KBM-7 (cell line): ENCODE measurements at places on chromosomes 1 and 21.
A peak's percentile ranks its signal among the peaks of the same experiment; 100 is the strongest.

DNA sequence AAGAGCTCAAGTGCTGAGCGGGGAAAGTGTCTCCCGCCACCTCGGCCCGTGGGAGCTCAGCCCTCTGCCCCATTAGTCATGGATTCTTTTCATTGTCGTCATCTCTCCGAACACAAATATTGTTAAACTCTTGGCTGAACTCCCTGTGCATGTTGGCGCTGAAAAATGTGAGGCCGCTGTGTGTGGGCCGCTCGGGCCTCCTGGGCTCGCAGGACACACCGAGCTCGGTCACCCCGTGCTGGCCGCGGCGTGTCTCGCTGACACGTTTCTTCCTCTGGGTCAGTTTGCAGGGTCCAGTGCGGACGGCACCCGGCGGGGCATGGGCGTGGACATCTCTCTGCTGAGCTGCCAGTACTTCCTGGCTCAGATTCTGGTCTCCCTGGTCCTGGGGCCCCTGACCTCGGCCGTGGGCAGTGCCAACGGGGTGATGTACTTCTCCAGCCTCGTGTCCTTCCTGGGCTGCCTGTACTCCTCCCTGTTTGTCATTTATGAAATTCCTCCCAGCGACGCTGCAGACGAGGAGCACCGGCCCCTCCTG is 25.6 kb downstream of the SLC45A1 start:
- DNase-seq = no peak

- no peak for DNase-seq
These were observed 85.7 kb downstream of the NID1 start for GRCh38 chr1:235979176-235979575.

DNA sequence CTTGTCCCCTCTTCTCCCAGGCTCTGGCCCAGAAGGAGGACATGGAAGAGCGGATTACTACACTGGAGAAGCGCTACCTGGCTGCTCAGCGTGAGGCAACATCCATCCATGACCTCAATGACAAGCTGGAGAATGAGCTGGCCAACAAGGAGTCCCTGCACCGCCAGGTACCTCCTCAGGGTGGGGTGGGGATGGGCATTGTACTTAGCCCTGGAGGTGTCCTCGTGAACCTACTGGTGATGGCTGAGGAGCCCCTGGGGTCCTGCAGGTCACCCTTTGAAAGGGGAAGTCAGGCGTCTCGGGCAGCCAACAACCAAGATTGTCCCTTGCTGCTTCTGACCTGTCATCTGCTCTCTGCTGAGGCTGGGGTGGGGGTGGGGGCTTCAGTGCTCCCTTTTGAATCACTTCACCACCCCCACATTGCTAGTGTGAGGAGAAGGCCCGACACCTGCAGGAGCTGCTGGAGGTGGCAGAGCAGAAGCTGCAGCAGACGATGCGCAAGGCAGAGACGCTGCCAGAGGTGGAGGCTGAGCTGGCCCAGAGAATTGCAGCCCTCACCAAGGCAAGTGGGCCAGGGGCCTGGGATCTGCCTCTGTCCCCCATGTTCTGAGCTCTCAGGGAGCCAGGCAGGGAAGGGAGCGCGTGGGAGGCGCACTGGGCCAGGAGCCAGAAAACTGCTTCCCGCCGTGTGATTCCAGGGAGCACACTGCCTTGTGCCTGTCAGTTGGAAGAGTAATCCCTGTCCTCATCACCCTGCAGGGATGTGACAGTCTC is 19.7 kb downstream of the PPFIA4 start:
- no peak for DNase-seq

DNA sequence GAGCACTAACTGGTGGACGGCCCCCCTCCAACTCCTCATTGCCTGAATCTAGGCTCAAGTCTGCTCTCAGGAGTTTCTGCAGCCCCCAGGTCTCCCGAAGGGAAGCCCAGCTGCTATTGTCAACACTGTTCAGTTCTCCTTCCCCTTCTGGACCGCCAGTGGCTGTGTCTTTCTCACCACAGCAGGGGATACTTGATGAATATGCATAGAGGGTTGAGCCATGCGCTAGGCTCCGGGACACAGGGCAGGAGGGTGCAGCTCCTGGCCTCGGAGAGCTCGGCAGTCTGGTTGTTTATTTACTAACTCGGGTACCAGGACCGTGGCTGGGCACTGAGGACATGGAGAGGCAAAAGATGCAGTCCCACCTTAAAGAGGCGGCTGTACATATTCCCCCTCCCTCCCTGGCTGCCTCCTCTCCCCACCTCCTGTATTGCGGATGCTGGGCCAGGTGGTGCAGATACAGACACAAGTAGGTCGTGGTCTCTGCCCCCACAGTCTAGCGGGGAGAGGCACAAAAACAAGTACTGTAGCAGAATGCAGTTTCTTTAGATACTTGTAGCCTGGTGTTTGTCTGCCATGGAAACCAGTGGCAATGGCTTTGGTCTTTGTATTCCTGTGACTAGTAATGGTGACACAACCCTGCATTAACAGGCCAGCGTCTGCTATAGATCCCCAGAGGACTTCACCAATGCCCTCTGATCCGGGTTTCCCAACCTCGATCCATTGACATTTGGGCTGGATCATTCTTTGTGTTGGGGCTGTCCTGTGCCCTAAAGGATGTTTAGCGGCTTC is 26.2 kb downstream of the ARHGEF10L start:
- DNase-seq = no peak

DNA sequence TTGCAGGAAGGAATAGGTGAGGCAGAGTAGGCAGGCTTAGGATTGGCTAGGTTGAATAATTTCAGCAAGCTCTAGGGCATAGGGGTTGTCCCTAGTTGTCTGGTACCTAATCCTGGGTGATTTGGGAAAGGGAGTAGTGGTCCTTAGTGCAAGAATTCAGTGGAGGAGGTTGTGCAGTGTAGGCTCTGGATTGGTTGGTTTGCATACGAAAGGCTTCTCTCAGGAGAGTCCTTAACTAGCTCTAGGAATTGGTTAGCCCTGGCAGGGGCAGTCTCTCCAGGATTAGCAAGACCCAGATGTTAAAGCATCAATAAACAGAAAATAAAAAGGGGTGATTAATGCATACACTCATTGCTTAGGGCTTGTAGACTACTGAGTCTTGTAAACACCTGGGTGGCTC is 9.6 kb upstream of the CD101 start:
- no peak for DNase-seq

- DNase-seq = no peak
These were observed 9.1 kb upstream of the CREG1 start for GRCh38 chr1:167562702-167563101.

DNA sequence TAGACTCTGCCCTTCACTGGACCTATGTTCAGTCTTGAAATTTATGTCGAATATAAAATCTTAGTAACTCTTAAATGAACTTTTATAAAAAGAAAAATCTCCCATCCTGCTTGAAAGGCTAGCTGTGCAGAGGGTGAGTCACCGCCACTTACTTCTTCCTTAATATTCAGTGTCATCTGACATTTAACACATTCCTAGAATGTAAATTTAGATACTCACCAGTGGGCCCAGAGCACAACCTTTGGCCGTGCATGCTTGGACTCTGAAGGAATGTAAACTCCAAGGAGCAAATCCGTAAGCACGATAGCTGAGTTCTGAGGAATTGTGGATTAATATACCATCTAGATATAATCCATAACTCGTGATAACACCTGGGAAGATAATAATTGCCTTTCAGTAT is 403.3 kb downstream of the KCTD3 start:
- no peak for DNase-seq

DNA sequence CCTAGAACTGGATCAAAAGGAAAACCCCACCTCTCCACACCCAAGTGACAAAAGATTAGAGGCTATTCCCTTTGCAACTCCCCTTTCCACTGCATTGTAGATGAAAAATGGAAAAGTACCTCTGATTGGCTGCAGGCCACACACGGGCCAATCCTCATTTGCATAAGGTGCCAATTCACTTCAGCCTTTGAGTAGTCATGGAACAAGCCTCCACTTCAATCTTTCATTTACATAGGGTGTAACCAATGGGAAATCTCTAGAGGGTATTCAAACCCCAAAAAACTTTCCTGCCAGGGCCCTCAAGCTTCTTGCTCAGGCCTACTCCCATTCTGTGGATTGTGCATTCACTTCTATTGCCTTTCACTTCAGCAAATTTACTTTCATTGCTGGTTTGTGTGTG is 122.3 kb upstream of the KCND3 start:
- no peak for DNase-seq

- no peak for DNase-seq
These were observed 502.2 kb upstream of the OLFM3 start for GRCh38 chr1:102498929-102499328.

DNA sequence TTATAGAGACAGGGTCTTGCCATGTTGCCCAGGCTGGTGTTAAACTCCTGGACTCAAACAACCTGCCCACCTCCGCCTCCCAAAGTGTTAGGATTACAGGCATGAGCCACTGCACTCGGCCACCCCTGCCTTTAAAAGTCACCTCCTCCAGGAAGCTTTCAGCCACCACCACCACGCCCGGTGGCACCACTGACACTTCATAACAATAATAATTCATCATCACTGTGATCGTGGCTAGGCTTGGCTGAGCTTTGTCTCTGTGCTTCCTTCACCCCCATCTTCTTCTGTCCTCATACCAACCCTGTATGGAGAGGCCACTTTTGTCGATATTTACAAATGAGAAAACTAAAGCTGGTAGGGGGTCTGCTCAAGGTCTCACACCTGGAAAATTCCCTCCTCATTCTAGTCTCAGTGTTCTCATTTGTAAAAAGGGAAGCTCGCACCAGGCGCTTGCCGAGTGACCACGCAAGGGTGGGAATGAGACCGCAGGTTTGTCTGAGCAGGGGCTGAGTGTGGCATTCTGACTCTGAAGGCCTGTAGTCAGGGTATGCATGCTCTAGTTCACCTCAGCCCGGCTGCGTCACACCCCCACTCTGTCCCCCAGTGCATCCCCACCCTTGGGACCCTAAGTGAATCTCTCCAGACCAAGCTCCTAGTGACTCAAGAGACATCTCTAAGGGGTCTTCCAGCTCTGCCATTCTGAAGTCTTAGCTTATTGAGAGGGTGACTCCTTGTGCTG is 12.9 kb upstream of the EPHA2 start:
- DNase-seq = no peak

DNA sequence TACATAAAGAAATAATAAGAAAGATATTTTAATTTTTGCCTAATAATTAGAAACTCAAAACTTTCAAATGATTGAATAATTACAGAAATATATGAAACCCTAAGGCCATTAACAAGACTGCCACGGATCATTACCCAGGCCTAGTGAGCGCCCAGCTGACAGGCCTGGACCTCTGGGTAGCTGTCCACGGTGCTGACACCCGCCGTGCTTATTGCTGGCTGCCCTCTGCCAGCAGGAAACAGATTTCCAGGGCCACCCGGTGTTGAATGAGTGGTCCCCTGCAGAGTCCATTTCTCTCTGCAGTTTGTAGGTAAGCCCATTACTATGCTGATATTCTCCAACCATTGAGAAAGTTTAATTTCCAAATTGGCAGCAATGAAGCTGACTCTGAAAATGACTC is 254.4 kb upstream of the GJB5 start:
- peak; percentile 24 for DNase-seq

DNA sequence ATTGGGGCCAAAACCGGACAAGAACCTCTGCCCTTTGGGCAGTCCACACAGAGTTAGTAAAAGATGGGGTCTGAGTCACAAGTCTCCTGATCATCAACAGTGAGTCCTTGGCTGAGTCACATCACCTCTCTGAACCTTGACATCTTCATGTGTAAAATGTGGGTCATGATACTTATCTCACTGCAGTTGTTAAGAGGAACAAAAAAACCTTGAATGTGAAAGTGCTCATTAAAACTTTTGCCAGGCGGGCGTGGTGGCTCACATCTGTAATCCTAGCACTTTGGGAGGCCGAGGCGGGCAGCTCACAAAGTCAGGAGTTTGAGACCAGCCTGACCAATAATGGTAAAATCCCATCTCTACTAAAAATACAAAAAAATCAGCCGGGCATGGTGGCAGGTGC is 15.7 kb downstream of the S100A16 start:
- DNase-seq = no peak

GRCh38 chr1:168235548-168235885 is 9.7 kb downstream of the SFT2D2 start:
- no peak for DNase-seq

DNA sequence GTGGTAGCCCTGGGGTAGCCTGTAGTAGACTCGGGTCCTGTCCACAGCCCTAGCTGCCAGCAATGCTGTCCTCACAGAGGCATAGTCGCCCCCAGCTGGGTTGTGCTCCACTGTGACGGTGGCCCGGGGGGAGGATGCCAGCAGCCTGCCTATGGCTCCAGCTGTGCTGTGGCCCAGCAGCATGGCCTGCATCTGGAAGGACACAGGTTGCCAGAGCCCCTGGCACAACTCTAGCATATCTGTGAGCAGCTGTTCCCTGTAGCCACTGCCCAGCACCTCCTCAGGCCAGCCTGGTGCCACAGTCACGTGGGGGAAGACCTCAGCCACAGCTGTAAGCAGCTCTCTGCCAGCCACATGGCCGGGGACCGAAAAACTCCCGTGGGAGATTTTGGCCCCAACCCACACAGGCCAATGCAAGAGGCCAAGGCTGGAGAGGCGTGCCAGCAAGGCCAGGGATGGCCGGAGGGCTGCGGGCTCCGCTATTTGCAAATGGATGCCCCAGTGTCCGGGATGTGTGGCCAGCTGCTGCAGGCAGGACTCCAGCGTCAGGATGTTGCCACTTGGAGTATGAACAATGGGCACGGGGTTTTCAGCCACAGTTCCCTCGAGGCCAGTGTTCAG is 13.9 kb downstream of the FAM151A start:
- no peak for DNase-seq

GRCh38 chr1:33188572-33189275 is 6.9 kb upstream of the TRIM62 start:
- DNase-seq = no peak

DNA sequence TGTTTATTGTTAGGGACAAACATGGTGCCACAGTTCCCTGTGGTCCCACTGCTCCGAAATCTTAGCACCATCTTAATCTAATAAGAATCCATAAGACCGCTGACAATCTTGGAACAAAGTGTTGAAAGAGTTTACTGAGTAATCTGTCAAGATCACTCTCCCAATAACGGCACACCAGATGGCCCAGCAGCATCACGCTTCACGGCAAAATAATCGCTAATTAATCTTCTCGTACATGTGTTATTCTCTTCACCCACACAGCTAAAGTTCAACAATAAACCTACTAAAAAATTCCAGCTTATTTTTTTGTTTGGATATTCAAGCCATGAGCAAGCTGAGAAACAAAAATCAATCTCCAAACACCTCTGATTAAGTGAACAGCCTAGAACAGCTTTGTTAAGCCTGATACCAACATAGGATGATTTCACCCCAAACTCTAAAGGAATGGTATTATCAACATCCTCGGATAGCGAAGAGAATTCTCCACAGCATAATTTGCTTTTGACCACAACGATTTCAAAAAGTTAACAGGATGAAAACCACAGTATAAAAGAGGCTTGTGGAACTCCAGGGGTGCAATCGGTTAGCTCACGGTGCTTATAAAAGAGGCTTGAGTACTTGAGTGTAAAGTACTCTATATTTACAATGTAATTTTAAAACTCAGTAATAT is 329.9 kb upstream of the GREM2 start:
- no peak for DNase-seq

DNA sequence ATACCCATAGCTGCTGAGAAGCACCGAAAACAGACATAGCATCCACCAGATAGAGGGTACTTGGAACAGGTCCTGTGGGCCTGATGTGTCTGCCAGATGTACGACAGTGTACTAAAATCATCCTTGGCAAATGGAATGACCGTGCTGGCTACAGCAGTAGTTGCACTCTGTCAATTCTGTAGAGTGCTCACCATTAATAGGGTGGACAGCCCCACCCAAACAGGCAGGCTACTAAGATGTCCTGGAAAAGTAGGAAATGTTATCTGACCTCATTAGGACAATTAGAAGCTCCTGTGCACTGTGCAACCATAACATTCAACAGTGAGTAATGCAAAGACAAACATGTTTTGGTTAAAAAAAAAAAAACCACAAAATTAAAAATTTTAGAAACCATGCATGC is 106.2 kb downstream of the PTPN14 start:
- DNase-seq = no peak
